A549 treated with ZK216348 at 1 μM for 4 hours (cell line): ENCODE measurements at places on chromosomes 3 and 15. TPM values are rescaled to one million over a fixed set of nuclear protein-coding genes. Genes with fewer than 3 reads are reported as not detected.

ADCY5 gene
- 0.23 to 0.45 TPM (median 0.32 TPM) in 5 replicates for total RNA-seq

STRIT1 gene
- total RNA-seq: not detected in 5 replicates

SH2D7 gene
- not detected in 5 replicates for total RNA-seq

PDCD10 gene
- 49.3 to 75.1 TPM (median 55.4 TPM) in 5 replicates for total RNA-seq

SCAMP2 gene
- 48.5 to 73.4 TPM (median 68.1 TPM) in 5 replicates for total RNA-seq
